ENCODE measurements at places on chromosomes 6 and 20. TPM values are rescaled to one million over a fixed set of nuclear protein-coding genes. Genes with fewer than 3 reads are reported as not detected.

Gene SLC35B2
- 50.5 TPM for total RNA-seq

Gene ANKRD6
- 18.0 TPM for total RNA-seq

Gene IL20RA
- 1.6 TPM for total RNA-seq

Gene GPR6
- not detected for total RNA-seq

Gene OR2H2
- total RNA-seq, result not detected

Gene TMEM200A
- 4.6 TPM for total RNA-seq

Gene DLK2
- total RNA-seq, result 3.6 TPM

Gene SNAP25
- 0.32 TPM for total RNA-seq

Gene SIRPB2
- total RNA-seq, result 4.3 TPM

Gene SCGN
- 0.80 TPM for total RNA-seq

Gene MYCT1
- total RNA-seq, result 12.5 TPM

Gene HELZ2
- 22.6 TPM for total RNA-seq

Gene GHRH
- total RNA-seq, result not detected

Gene PAX1
- not detected for total RNA-seq

Gene PACSIN1
- total RNA-seq, result 0.33 TPM

Gene MATN4
- total RNA-seq, result 0.33 TPM

Gene MYLK4
- total RNA-seq, result 1.9 TPM

Gene SPATS1
- not detected for total RNA-seq

Gene PDYN
- not detected for total RNA-seq

Gene TCP11
- total RNA-seq, result 0.66 TPM

Gene KIF25
- total RNA-seq, result not detected

Gene SLC52A3
- 0.16 TPM for total RNA-seq

Gene CD93
- 19.2 TPM for total RNA-seq

Gene GTSF1L
- not detected for total RNA-seq

Gene BCKDHB
- 33.7 TPM for total RNA-seq

Gene SLC17A2
- not detected for total RNA-seq

Gene HEY2
- total RNA-seq, result 2.3 TPM

Gene FRK
- 0.64 TPM for total RNA-seq

Gene RALGAPA2
- 34.6 TPM for total RNA-seq
